ENCODE measurements at places on chromosomes 12 and 14. TPM values are rescaled to one million over a fixed set of nuclear protein-coding genes. Genes with fewer than 3 reads are reported as not detected.

The MYO1H gene
- total RNA-seq, result not detected

The KERA gene
- not detected for total RNA-seq

The PPP4R4 gene
- 25.5 TPM for total RNA-seq

DNA sequence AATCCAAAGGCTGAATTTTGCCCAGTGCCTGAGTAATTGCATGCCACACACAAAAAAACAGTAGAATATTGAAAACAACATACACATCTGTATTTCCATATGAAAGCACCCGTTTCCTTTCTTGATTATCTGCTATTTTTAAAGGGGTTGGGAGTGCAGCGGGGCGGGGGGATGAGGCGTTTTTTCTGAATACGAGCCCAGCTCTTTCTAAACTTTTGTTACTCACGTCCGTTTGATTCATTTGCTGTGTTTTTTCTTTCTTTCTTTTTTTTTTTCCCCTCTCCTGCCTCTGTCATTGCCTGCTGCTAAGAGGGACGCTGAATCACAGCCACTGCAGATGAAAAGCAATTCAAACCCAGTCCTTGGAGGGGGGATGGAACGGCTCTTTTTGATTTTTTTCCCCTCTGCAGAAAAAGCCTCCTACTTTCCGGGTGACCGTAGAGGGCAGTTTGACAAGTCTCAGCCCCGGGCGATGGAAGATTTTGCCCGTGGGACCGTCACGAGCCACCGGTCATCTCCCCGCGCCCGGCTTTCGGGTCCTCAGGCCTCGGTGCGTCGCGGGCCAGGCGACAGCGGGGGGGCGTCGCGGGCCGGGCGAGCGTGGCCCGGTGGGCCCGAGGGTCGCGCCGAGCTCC lies 572 bp upstream of the RASSF8 start:
- no peak for DNase-seq

DNA sequence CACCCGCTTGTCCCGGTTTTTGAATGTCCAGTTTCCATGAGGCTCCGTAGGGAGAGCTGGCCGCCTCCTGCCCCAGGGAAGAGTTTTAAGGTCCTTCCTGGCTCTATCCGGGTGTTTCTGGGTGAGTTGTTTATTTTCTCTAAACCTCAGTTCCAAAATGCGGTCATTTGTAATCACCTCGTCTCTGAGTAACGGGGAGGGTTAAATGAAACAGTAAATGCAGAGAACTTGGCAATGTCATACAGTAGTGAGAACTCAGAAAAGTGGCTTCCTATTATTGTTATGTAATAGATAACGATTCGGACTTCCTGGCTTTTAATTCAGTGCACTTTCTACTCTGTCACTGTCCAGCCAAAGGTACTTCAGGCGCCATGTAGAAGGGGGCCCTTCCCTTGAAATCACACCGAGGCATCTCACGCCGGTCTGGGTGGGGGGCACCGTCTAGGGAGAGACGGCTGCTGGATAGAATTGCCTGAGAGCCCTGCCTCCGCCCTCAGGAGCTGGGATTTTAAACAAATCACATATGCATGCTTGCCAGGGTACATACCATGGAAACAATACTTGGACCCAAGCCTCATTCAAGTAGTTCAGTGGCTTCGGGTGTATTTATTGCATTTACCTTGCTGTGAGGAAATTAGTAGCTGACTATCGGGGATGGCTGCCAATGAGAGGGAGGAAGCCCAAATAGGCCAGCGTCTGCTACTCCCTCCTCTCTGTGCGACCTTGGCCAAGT lies 26.4 kb downstream of the NOS1 start:
- no peak for DNase-seq

GRCh38 chr14:68239988-68240771 lies 420.6 kb downstream of the RAD51B start:
- DNase-seq, result no peak

DNA sequence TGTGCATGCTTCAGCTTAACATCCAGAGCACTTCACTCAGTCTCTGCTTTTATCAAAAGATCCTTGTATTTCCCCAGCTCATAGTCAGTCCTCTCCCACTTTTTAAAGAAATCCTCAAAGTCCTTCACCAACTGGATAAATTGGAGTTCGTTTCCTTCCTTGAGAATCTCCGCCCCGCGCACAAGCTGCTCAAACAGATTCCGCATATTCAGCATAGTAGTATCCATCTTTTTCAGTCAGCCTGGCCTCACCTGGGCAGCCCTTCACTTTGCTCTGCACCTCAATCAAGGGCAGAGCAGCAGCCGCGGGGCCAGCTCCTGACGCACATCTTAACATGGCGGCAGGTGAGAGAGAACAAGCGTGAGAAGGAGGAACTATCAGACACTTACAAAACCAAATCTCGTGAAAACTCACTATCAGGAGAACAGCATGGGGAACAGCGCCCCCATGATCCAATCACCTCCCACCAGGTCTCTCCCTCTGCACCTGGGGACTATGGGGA lies 14.3 kb upstream of the DBX2 start:
- DNase-seq, result no peak

All from neural progenitor cell (in vitro differentiated cells).